Lower lobe of right lung (tissue), 2 donors: ENCODE measurements at places on chromosomes 5 and 9. TPM values are rescaled to one million over a fixed set of nuclear protein-coding genes. Genes with fewer than 3 reads are reported as not detected.

The WDR38 gene
- 6.6 TPM for total RNA-seq

DNA sequence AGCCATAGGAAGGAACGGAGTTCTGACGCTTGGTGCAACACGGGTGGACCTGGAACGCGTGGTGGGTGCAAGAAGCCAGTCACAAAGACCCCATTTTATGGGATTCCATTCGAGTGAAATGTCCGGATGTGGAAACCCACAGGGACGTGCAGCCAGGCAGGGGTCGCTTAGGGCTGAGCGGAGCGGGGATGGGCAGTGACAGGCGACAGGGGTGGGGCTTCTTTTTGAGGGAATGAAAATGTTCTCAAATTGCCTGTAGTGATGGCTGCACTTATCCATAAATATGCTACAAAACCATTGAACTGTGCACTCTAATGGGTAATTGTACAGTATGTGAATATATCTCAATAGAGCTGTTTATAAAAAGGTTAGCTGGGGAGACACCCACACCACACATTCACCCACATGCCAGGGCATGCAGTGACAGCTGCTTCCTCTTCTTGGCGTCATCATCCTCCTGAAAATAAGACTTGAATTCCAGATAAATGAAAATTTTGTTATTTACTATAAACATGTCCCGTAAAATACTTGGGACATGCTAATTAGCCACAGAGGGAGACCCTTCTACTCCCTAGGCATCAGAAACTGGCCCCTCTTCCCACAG lies 71.3 kb upstream of the OLFM1 start:
- no peak overlapping the region for H3K4me3 ChIP-seq
- no peaks in the 10 kb centered on the region for H3K4me1 ChIP-seq
- no peak for DNase-seq
- no peak overlapping the region for H3K27ac ChIP-seq
- H3K27me3 ChIP-seq = peaks cover 4% of the 10 kb centered on the region

DNA sequence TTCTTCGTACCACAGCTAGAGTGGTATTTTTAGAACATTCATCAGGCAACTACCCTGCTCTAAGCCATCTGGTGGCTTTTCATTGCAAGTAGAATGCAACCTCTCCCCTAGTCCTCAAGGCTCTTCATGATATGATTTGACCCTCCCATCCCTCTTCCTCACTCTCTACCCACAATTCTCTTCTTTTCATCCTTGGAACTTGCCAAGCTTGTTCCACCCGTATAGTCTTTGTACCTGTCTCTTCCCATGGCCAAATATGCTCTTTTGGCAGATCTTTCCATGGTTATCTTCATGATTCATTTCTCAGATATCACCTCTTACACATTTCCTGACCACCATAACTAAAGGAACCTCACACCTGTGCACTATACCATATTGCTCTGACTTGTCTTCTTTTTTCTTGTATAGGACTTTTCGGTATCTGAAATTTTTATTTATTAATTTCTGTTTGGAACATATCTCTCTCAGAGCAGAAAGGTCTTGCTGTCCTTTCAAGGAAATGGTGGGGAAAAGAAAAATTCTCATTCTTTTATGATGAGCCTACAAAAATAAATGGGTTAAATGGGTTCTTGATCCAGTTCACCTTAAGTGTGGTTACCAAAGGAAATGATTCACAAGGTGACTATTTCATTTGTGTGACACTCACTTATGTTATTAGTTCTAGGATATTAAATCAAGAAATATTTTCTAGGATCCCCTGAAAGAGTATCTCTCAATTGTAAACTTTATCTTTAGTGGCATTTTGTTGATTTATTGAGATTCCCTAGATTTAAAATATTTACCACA lies 3.7 kb upstream of the CD274 start:
- DNase-seq = no peak
- no peak overlapping the region for H3K27ac ChIP-seq
- no peaks in the 10 kb centered on the region for H3K27me3 ChIP-seq
- no peak overlapping the region for H3K4me3 ChIP-seq
- H3K36me3 ChIP-seq = no peaks in the 10 kb centered on the region

GRCh38 chr9:124469011-124469832 lies 19.0 kb downstream of the ADGRD2 start:
- H3K4me1 ChIP-seq = no peaks in the 10 kb centered on the region
- DNase-seq = no peak
- peaks cover 6% of the 10 kb centered on the region for H3K27me3 ChIP-seq
- H3K4me3 ChIP-seq = no peak overlapping the region

GRCh38 chr9:110143950-110144545 lies 63.9 kb downstream of the C9orf152 start:
- peaks cover 76% of the 10 kb centered on the region for H3K4me1 ChIP-seq
- no peak for DNase-seq
- no peak overlapping the region for H3K27ac ChIP-seq
- H3K36me3 ChIP-seq = peaks cover 8% of the 10 kb centered on the region
- no peaks in the 10 kb centered on the region for H3K27me3 ChIP-seq

The RABEPK gene
- 12.3 TPM for total RNA-seq

DNA sequence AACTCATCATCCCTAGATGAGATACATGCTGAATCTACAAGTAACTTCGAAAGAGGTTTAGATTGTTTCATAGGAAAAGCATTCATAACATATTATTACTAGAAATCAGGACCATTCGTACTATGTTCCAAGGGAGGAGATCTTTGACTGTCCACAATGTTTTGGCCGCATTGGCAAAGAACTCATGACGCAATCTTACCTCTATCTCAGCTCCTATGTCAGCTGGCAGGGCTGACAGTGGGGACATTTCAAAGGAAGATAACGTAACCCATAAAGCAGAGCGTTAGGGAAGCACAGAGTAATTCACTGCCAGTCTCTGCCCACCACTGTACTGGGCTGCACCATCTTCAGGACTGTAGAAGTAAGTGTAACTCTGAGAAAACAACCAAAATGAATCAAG lies 69.7 kb downstream of the EFNA5 start:
- no peak for DNase-seq
- H3K36me3 ChIP-seq = no peaks in the 10 kb centered on the region
- H3K27ac ChIP-seq = no peak overlapping the region

DNA sequence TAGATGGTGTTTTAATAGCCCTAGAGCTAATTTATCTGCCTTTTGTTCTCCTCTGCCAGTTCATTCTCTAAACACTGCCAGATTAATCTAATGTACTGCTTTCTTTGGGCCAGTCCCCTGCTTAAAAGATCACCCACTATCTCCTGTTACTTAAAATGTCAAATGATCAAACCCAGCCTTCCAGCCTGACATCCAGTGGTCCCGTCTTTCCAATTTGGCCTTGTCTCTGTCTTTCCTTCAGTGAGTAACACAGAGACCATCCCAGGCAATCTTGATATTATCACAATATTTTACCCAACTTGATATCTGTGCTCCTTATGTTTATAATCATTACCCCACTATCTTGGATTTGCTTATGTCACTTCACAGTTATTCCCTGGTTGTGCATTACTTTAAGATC lies 12.0 kb downstream of the PRR16 start:
- no peaks in the 10 kb centered on the region for H3K4me1 ChIP-seq
- no peaks in the 10 kb centered on the region for H3K27me3 ChIP-seq
- H3K27ac ChIP-seq = no peak overlapping the region
- H3K4me3 ChIP-seq = no peak overlapping the region
- DNase-seq = no peak

DNA sequence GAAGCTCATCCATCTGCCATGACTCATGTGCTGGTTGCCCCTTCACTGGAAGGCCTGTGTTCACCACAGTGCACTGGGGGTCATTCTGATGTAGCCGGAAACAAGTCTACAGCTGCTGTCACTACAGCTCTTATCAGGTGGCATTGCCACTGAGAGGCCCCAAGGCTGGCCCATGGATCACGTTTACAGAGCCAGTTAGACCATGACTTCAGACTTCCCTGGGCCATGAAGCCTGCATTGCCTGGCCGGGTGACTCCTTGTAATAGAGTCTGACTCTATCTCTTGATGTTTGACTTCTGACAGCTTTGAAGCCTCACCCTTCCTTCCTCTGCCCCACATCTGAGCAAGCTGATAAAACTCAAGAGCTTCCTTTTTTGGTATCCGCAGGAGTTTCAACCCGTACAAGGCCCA lies 473.5 kb upstream of the DAP start:
- DNase-seq = no peak
- no peaks in the 10 kb centered on the region for H3K27me3 ChIP-seq
- no peak overlapping the region for H3K4me3 ChIP-seq
- H3K4me1 ChIP-seq = no peaks in the 10 kb centered on the region
- H3K27ac ChIP-seq = no peak overlapping the region

The CATSPER3 gene
- 0.68 TPM for total RNA-seq

The SOHLH1 gene
- total RNA-seq = not detected
